Astrocyte (in vitro differentiated cells and primary cell): ENCODE measurements at places on chromosomes 7 and 10. TPM values are rescaled to one million over a fixed set of nuclear protein-coding genes. Genes with fewer than 3 reads are reported as not detected.

DNA sequence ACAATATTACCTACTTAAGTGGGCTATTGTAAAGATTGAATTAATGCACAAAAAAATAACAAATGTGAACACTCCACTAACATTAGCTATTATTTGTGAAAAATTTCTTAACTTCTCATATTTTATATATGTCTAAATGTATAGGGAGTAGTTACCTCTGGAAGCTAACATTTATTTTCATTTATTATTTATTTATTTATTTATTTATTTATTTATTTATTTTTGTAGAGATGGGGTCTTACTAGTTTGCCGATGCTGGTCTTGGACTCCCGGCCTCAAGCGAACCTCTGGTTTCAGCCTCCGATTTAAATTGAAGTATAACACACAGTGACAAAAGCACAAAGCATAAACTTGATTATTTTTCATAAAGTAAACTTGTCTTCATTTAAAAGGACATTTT is 5.1 kb upstream of the SPOCK2 start:
- H3K36me3 ChIP-seq: no peaks in the 10 kb centered on the region
- no peak for DNase-seq
- H3K27ac ChIP-seq: no peak overlapping the region
- H3K4me1 ChIP-seq: peaks cover 24% of the 10 kb centered on the region

GRCh38 chr10:36188461-36188860 is 546.4 kb upstream of the FZD8 start:
- no peak overlapping the region for H3K27ac ChIP-seq
- no peak overlapping the region for H3K4me3 ChIP-seq
- H3K4me1 ChIP-seq: no peaks in the 10 kb centered on the region
- no peak for DNase-seq
- no peaks in the 10 kb centered on the region for H3K27me3 ChIP-seq
- no peaks in the 10 kb centered on the region for H3K36me3 ChIP-seq

Gene NME8
- not detected in 2 replicates for total RNA-seq

Gene NPTX2
- 2.4 and 4.2 TPM in 2 replicates for total RNA-seq

GRCh38 chr7:1447551-1448244 is 11.6 kb downstream of the MICALL2 start:
- H3K4me1 ChIP-seq: no peaks in the 10 kb centered on the region
- DNase-seq: no peak

- DNase-seq: no peak
- no peak overlapping the region for H3K27ac ChIP-seq
- H3K27me3 ChIP-seq: no peaks in the 10 kb centered on the region
- H3K4me1 ChIP-seq: no peaks in the 10 kb centered on the region
Observed at GRCh38 chr7:14252458-14252857, 263.0 kb upstream of the ETV1 start.

Gene PHKG1
- total RNA-seq: not detected in 2 replicates

DNA sequence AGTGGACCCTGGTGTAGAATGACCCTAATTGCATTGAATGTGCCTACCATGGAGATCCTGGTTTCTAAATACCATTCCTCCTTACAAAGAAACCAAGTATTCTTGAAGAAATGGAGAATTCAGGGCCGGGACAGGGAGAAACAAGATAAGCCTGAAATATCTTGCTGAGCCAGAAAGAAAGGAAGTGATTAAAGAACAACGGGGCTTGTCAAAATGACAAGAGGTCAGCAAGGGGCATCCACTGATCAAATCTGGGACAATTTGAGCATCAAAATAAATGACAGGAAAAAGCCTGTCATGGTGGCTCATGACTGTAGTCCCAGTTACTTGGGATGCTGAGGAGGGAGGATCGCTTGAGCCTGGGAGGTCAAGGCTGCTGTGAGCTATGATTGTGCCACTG is 8.1 kb downstream of the ABHD11 start:
- no peak overlapping the region for H3K27ac ChIP-seq
- DNase-seq: no peak
- H3K4me1 ChIP-seq: no peaks in the 10 kb centered on the region
- H3K27me3 ChIP-seq: no peaks in the 10 kb centered on the region
- H3K36me3 ChIP-seq: no peaks in the 10 kb centered on the region
- H3K4me3 ChIP-seq: no peak overlapping the region

DNA sequence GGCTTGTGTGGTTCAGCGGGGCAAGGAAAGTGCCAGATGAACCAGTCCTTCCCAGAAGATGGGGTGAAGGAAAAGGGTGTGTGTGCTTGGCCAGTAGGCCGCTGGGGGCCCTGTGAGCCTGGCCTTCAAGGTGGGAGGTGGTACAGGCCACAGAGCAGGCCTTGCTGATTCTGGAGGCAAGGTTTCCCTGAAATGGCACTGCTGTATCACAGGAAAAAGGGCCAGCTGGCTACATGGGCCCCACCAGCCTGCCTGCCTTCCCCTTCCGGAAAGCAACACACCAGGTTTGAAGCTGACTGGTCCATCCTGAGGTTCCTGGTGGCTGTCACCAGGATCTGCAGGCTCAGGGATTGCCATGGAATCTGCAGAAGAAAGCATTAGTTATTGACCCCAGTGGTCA is 12.5 kb downstream of the MMRN2 start:
- no peak overlapping the region for H3K4me3 ChIP-seq
- DNase-seq: no peak
- no peak overlapping the region for H3K27ac ChIP-seq
- no peaks in the 10 kb centered on the region for H3K36me3 ChIP-seq
- peaks cover 5% of the 10 kb centered on the region for H3K27me3 ChIP-seq
- H3K4me1 ChIP-seq: no peaks in the 10 kb centered on the region

Gene HABP2
- total RNA-seq: not detected in 2 replicates

- no peaks in the 10 kb centered on the region for H3K4me1 ChIP-seq
- H3K27me3 ChIP-seq: no peaks in the 10 kb centered on the region
- H3K36me3 ChIP-seq: no peaks in the 10 kb centered on the region
Observed at GRCh38 chr7:27399791-27400567, 157.4 kb downstream of the EVX1 start.

Gene PTPN20
- not detected in 2 replicates for total RNA-seq

GRCh38 chr7:71843676-71844075 is 568.5 kb downstream of the CALN1 start:
- no peaks in the 10 kb centered on the region for H3K36me3 ChIP-seq
- H3K4me3 ChIP-seq: no peak overlapping the region
- no peaks in the 10 kb centered on the region for H3K4me1 ChIP-seq
- DNase-seq: no peak
- H3K27me3 ChIP-seq: peaks cover 2% of the 10 kb centered on the region
- no peak overlapping the region for H3K27ac ChIP-seq

GRCh38 chr7:132390705-132391104 is 185.6 kb downstream of the PLXNA4 start:
- peak; percentile 93 for DNase-seq
- H3K36me3 ChIP-seq: no peaks in the 10 kb centered on the region
- H3K4me1 ChIP-seq: peaks cover 13% of the 10 kb centered on the region
- peaks cover 3% of the 10 kb centered on the region for H3K27me3 ChIP-seq
- H3K4me3 ChIP-seq: no peak overlapping the region

DNA sequence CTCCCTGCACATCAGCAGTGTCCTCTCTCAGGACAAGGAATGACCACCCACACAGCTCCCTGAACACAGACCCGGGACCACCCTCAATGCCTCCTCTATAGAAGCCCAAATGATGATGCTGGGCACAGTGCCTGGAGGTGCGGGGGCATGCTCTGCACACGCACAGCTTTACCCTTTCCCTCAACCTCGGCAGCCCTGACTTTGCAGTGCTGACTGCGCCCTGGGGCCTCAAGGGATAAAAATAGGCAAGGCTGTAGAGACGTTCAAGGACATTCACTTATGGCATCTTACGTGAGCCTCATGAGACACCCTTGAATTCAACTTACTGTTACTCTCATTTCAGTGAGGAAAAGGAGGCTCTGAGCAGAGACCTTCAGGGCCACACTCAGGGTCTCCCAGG is 521.6 kb upstream of the MGMT start:
- H3K4me3 ChIP-seq: no peak overlapping the region
- no peak for DNase-seq
- H3K4me1 ChIP-seq: no peaks in the 10 kb centered on the region
- no peaks in the 10 kb centered on the region for H3K27me3 ChIP-seq

DNA sequence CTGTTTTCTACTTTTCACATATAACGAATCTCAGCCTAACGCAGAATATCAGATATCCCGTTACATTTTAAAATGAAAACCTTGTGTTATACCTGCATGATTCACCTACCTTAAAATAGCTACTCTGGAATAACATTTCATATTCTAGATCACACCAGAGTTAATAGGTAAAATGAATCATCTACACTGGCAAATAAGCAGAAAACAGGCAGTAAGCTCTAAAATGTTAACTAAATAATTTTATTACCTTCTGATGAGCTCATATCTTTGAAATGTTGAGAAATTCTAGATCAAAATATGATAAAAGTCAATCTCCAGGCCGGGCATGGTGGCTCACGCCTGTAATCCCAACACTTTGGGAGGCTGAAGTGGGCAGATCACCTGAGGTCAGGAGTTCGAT is 71.3 kb downstream of the CPEB3 start:
- no peaks in the 10 kb centered on the region for H3K36me3 ChIP-seq
- no peak overlapping the region for H3K27ac ChIP-seq
- no peak for DNase-seq
- no peak overlapping the region for H3K4me3 ChIP-seq

DNA sequence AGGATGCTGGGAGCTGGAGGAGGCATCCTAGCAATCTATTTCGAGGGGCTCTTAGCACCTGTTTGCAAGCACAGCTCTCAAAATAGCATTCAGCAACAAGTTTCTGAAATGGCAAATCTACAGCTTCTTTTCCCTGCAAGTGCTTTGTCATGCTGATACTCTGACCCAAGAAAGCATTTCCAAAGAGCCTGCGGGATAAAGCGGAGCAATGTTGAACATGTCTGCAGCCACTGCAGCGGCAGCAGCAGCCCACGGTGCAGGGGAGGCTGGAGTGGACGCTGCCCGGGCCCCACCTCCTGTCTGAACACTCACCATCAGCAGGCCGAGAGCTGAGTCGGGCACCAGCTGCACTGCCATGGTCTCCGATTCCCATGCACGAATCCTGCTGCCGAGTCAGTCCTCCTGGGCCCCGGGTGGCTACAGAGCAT is 964 bp downstream of the FRMD4A start:
- no peak overlapping the region for H3K4me3 ChIP-seq
- no peaks in the 10 kb centered on the region for H3K4me1 ChIP-seq
- H3K27me3 ChIP-seq: peaks cover 17% of the 10 kb centered on the region
- H3K36me3 ChIP-seq: no peaks in the 10 kb centered on the region
- peak; percentile 3 for DNase-seq

Gene GALNT17
- total RNA-seq: 5.7 and 7.8 TPM in 2 replicates

DNA sequence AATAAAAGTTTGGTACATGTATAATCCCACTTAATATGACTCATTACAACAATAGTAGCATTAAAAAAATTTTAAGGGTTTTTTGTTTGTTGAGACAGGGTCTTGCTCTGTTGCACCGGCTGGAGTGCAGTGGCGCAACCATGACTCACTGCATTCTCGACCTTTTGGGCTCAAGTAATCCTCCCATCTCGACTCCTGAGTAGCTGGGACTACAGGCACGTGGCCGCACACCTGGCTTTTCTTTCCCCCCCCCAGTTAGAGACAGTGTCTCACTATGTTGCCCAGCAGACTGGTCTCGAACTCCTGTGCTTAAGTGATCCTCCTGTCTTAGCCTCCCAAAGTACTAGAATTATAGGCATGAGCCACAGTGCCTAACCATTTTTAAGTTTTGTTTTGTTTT is 40.7 kb downstream of the KMT2C start:
- no peak overlapping the region for H3K27ac ChIP-seq
- H3K4me3 ChIP-seq: no peak overlapping the region
- DNase-seq: peak; percentile 62
- no peaks in the 10 kb centered on the region for H3K27me3 ChIP-seq

- no peak overlapping the region for H3K4me3 ChIP-seq
- no peaks in the 10 kb centered on the region for H3K27me3 ChIP-seq
- H3K27ac ChIP-seq: no peak overlapping the region
- no peak for DNase-seq
Observed at GRCh38 chr7:69717221-69717620, 118.9 kb downstream of the AUTS2 start.

Gene SCART1
- 0.43 and 0.50 TPM in 2 replicates for total RNA-seq

- no peak overlapping the region for H3K27ac ChIP-seq
- H3K4me1 ChIP-seq: peaks cover 23% of the 10 kb centered on the region
- H3K27me3 ChIP-seq: no peaks in the 10 kb centered on the region
- H3K4me3 ChIP-seq: no peak overlapping the region
- no peaks in the 10 kb centered on the region for H3K36me3 ChIP-seq
Observed at GRCh38 chr10:5570979-5571810, 46.4 kb downstream of the CALML3 start.

DNA sequence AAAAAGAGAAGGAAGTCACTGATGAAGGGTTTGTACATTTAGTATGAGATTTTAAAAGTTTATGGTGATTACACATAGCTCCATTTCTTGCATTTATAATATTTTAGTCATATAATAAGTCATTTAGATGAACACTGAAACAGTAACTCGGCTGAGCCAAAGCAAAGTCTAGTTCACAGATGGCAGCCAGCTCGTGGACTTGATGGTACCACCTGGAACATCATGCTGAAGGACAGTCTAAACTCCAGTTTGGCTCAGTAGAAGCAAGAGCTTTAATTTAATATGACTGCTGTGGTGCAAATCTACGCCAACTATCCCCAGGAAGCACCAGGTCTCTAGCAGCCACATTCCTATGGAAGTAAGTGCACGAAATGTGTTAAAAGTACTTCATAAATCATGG is 16.4 kb downstream of the SRI start:
- H3K4me3 ChIP-seq: no peak overlapping the region
- no peaks in the 10 kb centered on the region for H3K4me1 ChIP-seq
- H3K27me3 ChIP-seq: no peaks in the 10 kb centered on the region
- H3K36me3 ChIP-seq: peaks cover 44% of the 10 kb centered on the region
- H3K27ac ChIP-seq: no peak overlapping the region

Gene CALD1
- total RNA-seq: 1,834 and 1,872 TPM in 2 replicates

GRCh38 chr10:78512205-78512550 is 478.5 kb downstream of the RPS24 start:
- no peaks in the 10 kb centered on the region for H3K27me3 ChIP-seq
- no peak for DNase-seq
- no peaks in the 10 kb centered on the region for H3K4me1 ChIP-seq

- H3K27ac ChIP-seq: no peak overlapping the region
- no peaks in the 10 kb centered on the region for H3K27me3 ChIP-seq
- no peak overlapping the region for H3K4me3 ChIP-seq
- peaks cover 32% of the 10 kb centered on the region for H3K36me3 ChIP-seq
Observed at GRCh38 chr10:124993736-124994451, 52.0 kb downstream of the ZRANB1 start.

Gene TMEM225B
- total RNA-seq: 0.23 and 0.43 TPM in 2 replicates

DNA sequence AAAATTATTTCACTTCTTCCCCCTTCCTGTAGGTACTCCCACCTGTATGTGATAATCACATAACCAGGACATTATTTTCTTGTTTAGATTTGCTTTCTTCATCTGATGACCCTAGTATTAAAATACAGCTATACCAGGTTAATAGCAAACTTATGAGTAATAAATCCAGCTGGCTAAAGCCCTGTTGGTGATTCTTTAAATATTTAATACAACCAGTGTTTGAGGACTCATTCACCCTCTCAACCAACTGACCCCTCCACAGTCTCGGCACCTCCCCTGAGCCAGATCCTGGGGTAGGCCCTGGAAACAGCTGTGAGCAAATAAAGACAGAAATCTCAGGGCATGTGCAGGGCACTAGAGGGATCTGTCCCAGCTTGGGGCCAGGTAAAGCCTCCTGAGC is 58.5 kb downstream of the BLNK start:
- no peaks in the 10 kb centered on the region for H3K36me3 ChIP-seq
- H3K27me3 ChIP-seq: no peaks in the 10 kb centered on the region
- no peak overlapping the region for H3K4me3 ChIP-seq
- DNase-seq: no peak
- no peak overlapping the region for H3K27ac ChIP-seq

Gene KAZALD1
- total RNA-seq: 8.1 and 9.6 TPM in 2 replicates

Gene HDAC9
- 20.2 and 27.6 TPM in 2 replicates for total RNA-seq

Gene CALY
- total RNA-seq: 0.77 and 1.1 TPM in 2 replicates

Gene TRPV5
- total RNA-seq: not detected in 2 replicates

- H3K4me1 ChIP-seq: no peaks in the 10 kb centered on the region
- peaks cover 11% of the 10 kb centered on the region for H3K27me3 ChIP-seq
Observed at GRCh38 chr10:124568848-124569622, 107.4 kb downstream of the LHPP start.
